ENCODE measurements at places on chromosomes 5 and 9. TPM values are rescaled to one million over a fixed set of nuclear protein-coding genes. Genes with fewer than 3 reads are reported as not detected.

DNA sequence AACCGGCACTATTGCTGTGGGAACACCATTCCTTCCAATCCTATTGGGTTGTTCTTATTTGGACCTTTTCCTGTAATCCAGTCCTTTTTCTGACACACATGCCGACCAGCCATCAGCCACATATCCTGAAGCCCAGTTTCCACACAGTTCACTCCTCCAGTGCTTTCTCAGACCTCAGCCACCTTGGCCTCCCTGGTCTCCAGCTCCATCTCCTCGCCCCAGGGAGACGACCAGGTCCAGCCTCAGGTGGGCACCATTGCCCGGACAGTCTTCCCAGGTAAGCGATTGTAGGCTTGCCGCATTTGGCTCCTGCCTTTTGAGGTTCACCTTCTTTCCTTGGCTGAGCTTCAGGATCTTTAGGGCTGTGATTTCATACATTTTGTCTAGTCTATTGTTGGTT is 15.2 kb upstream of the TERT start:
- no peaks in the 10 kb centered on the region for H3K36me3 ChIP-seq
- H3K27me3 ChIP-seq: no peaks in the 10 kb centered on the region
- H3K4me3 ChIP-seq: no peak overlapping the region
- no peak for DNase-seq
- H3K27ac ChIP-seq: no peak overlapping the region
- H3K4me1 ChIP-seq: peaks cover 38% of the 10 kb centered on the region

- peaks cover 6% of the 10 kb centered on the region for H3K4me1 ChIP-seq
- H3K27me3 ChIP-seq: no peaks in the 10 kb centered on the region
- no peak overlapping the region for H3K4me3 ChIP-seq
- no peak overlapping the region for H3K27ac ChIP-seq
Observed at GRCh38 chr9:127838375-127839078, 15.9 kb downstream of the ENG start.

DNA sequence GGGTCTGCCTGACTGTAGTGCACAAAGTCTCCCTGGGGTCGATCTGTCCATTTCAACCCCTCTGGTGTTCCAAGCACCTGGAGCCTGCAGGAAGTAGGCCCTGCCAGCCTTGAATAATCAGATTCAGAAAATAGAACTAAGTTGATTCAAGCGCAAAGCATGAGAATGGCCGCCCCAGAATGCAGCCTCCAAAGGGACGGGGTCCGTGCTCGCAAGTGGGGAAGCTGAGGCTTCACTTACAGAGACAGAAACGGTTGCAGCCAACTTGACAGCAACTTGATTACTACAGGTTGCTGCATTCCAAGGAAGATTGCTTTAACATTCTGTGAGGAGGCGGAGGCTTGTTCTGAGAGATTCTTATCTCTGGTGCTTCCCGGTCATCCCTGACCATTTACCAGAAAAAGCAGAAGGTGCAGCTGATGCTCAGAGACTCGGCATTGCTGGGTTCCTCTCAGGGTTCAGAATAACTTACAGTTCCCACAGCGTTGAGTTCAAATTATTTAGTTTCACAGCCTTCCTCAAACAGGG is 14.9 kb upstream of the LRRC14B start:
- no peaks in the 10 kb centered on the region for H3K27me3 ChIP-seq
- no peak for DNase-seq
- no peak overlapping the region for H3K27ac ChIP-seq

The TNC gene
- 0.03 TPM for total RNA-seq

- no peak overlapping the region for H3K4me3 ChIP-seq
- DNase-seq: no peak
- no peaks in the 10 kb centered on the region for H3K36me3 ChIP-seq
- H3K27me3 ChIP-seq: no peaks in the 10 kb centered on the region
Observed at GRCh38 chr9:119810645-119811429, 441.6 kb upstream of the BRINP1 start.

- no peaks in the 10 kb centered on the region for H3K36me3 ChIP-seq
- H3K27me3 ChIP-seq: no peaks in the 10 kb centered on the region
- no peak for DNase-seq
- H3K4me3 ChIP-seq: no peak overlapping the region
Observed at GRCh38 chr5:78277715-78278114, 16.8 kb downstream of the AP3B1 start.

- no peaks in the 10 kb centered on the region for H3K27me3 ChIP-seq
- no peak overlapping the region for H3K4me3 ChIP-seq
- H3K4me1 ChIP-seq: no peaks in the 10 kb centered on the region
- H3K27ac ChIP-seq: no peak overlapping the region
Observed at GRCh38 chr9:133932633-133933032, 59.5 kb downstream of the VAV2 start.

The PDZD2 gene
- 1.3 TPM for total RNA-seq

DNA sequence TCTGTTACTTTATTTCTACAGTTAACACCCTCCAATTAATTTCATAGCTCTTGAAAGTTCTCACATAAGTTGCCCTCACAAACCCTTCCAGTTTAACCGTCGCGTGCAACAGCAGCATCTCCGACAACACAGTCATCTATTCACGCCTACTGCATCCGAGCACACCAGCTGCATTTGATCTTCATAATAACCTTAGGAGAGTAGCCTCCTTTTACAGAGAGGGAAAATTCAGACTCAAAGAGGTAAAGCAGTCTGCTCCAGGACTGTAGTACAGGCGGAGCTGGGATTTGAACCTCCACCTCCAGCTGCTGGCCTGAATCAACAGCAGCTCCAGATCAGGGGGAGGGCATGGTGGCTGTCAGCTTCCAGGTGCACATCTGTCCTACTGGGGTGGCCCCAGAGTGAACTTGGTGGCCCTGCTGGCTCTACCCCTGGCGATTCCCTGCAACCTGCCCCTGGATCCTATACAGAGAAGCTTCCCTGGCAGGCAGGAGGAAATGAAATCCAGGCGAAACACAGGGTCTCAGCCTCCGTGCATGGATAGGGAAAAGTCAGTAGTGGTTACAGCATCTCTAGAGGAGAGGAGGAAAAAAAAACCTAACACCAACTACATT is 71.6 kb upstream of the UNC5A start:
- peaks cover 11% of the 10 kb centered on the region for H3K4me1 ChIP-seq
- H3K4me3 ChIP-seq: no peak overlapping the region
- H3K36me3 ChIP-seq: no peaks in the 10 kb centered on the region
- H3K27me3 ChIP-seq: peaks cover 38% of the 10 kb centered on the region
- H3K27ac ChIP-seq: no peak overlapping the region

- no peak overlapping the region for H3K4me3 ChIP-seq
- no peaks in the 10 kb centered on the region for H3K27me3 ChIP-seq
- no peak overlapping the region for H3K27ac ChIP-seq
- no peak for DNase-seq
Observed at GRCh38 chr5:172502969-172503368, 48.6 kb upstream of the SH3PXD2B start.

DNA sequence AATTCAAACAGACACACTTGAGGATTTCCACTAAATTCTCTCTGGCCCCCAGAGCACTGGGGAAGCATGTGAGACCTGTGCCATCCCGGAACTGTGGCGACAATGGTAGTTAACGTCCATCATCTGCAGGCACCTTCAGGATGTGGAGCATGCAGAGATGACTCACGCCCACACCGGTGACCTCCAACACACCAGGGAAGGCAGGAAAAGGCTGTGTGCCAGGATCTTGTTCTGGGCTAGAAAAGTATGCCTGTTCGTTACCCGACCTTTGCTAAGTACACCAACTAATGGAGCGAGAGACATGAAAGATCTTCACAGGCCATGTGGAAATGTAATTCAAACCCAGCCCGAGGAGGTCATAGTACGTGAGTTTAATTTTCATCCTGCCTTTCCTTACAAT is 208.8 kb downstream of the MELK start:
- DNase-seq: no peak
- no peak overlapping the region for H3K4me3 ChIP-seq
- H3K36me3 ChIP-seq: no peaks in the 10 kb centered on the region
- H3K27me3 ChIP-seq: peaks cover 2% of the 10 kb centered on the region

DNA sequence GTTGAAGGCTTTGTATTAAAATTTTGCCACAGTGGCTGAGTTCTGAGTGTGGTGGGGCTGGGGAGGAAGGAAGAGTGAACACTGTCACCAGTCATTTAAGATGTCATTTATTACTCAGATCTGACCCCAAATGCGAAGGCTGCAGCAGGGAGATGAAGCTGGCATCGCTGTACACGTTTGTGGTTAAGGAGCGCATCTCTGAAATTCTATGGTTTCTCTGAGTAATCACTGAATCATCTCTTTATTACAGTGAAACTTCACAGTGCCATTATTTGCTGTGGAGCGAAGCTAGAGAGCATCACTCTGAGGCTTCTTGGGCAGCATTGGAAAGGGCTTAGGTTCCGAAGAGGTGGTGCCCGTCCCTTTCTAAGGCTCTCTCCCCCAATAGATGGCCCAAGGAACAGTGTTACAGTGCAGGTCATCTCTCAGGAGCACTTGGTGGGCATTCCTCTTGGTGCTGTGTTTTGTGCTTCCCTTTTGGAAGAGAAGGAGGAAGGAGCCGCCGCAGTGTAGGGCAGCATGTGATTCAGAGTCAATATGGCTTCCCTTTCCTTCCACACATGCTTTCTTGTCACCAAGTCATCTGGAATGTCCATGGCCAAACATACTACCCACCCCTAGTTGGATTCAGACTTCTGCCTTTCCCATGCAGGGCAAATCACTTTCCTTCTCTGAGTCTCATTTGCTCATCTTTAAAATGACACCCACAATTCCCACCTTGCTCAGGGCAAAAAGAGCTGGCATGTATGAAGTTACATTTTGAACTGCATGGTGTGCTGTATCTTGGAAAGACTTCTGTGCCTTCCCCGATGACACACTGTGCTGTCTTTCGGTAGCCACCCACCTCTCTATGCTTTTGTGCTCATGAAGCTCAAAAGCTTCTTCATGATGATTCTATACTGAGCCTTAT is 9.3 kb upstream of the TEX48 start:
- DNase-seq: peak; percentile 58
- H3K27ac ChIP-seq: no peak overlapping the region
- peak overlapping the region; percentile 38 for H3K4me3 ChIP-seq
- H3K36me3 ChIP-seq: no peaks in the 10 kb centered on the region

DNA sequence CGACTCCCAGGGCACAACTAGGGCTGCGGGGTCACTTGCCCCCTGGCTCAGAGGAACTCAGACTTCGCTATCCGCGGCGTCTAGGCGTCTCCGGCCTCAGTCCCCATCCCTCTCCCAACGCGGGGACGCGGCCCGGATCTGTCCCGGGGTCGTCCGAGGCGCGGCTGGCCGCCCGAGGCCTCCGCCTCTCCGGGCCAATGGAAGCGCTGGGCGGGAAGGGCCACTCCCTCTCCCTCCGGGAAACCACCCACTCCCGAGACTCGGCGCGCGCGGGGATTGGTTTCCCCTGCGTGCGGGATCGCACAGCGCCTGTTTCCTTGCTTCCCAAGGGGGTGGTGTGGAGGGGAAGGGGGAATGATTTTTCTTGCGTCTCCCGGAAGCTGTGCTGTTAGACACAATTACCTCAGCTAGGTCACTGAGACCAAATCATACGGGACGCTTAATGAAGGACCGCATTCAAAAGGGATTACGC is 38.3 kb downstream of the NR2F1 start:
- peak overlapping the region; percentile 35 for H3K4me3 ChIP-seq
- H3K27me3 ChIP-seq: peaks cover 8% of the 10 kb centered on the region
- H3K36me3 ChIP-seq: no peaks in the 10 kb centered on the region
- DNase-seq: no peak

DNA sequence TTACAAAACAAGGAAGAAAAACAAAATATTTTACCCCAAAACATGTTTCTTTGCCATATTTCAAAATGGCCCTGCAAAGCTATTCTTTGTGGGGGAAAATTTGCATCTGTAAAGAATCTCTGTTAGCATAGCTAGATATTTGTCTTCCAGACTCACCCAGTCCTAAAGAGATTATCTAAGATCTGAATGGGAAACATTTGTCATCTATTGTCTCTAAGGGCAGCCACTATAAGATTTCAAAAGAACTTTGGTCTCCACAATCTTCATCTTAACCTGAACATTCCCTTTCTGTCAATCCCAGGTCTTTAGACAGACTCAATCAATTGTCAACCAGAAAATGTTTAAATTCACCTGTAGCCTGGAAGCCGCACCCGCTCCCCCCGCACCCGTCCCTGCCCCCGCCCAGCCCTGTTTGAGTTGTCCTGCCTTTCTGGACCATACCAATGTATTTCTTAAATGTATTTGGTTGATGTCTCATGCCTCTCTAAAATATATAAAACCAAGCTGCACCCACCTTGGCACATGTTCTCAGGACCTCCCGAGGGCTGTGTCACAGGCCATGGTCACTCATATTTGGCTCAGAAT is 330.6 kb downstream of the RAB3C start:
- H3K36me3 ChIP-seq: no peaks in the 10 kb centered on the region
- no peaks in the 10 kb centered on the region for H3K4me1 ChIP-seq
- no peak for DNase-seq
- H3K4me3 ChIP-seq: no peak overlapping the region
- H3K27ac ChIP-seq: no peak overlapping the region

GRCh38 chr9:133125941-133126696 is 5.1 kb upstream of the RALGDS start:
- peaks cover 93% of the 10 kb centered on the region for H3K4me1 ChIP-seq
- no peak for DNase-seq
- peaks cover 16% of the 10 kb centered on the region for H3K36me3 ChIP-seq
- peak overlapping the region; percentile 12 for H3K4me3 ChIP-seq

The FABP6 gene
- not detected for total RNA-seq

- no peaks in the 10 kb centered on the region for H3K27me3 ChIP-seq
- H3K27ac ChIP-seq: no peak overlapping the region
- DNase-seq: no peak
- no peak overlapping the region for H3K4me3 ChIP-seq
- H3K4me1 ChIP-seq: no peaks in the 10 kb centered on the region
Observed at GRCh38 chr5:9112520-9113291, 433.2 kb downstream of the SEMA5A start.

The SLC6A18 gene
- total RNA-seq: not detected

The IQGAP2 gene
- total RNA-seq: 58.8 TPM

GRCh38 chr5:131545845-131546244 is 89.2 kb downstream of the RAPGEF6 start:
- H3K36me3 ChIP-seq: no peaks in the 10 kb centered on the region
- H3K27ac ChIP-seq: no peak overlapping the region
- H3K4me3 ChIP-seq: peak overlapping the region; percentile 75
- DNase-seq: no peak
- H3K4me1 ChIP-seq: peaks cover 29% of the 10 kb centered on the region

DNA sequence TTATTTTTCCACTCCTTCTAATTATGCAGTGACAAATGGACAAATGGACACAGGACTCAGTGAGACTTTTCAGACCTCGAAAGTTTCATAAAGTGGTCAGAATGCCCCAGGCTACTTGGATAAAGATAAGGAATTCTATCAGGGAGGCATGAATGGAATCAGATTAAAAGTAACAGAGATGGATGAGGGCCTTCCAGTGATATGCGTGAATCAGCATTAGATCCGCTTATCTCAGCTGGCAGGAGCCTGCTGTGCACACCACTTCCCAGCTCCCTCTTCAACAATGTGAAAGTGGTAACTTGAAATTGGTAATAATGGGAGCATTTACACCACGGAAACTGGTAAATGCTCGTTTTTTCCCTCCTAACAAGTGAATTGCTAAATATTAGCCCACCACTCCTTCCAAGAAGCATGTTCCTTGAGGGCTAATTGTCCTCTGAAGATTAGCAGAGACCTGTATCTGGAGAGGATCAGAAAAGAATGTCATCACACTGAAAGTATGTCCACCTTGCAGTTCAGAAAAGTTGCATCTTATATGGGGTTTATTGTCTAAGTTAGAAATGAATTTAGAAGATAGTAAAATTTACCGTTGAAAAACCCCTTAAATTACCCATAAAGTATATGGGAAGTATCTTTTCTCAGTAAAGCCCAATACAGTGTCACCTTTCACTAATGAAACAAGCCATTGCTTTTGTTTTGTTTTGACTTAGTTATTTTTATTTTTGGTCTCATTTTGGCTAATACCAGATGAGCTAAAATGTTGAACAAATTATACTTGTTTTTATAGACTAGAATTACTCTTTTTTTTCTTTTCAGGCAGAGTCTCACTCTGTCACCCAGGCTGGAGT is 125.3 kb downstream of the DPYSL3 start:
- H3K27ac ChIP-seq: no peak overlapping the region
- H3K4me1 ChIP-seq: no peaks in the 10 kb centered on the region
- no peaks in the 10 kb centered on the region for H3K27me3 ChIP-seq
- DNase-seq: no peak
- H3K4me3 ChIP-seq: no peak overlapping the region
- H3K36me3 ChIP-seq: no peaks in the 10 kb centered on the region

All from CD4-positive, alpha-beta T cell (primary cell).